ENCODE measurements at places on chromosomes 7 and 10.
A peak's percentile ranks its signal among the peaks of the same experiment; 100 is the strongest.

GRCh38 chr10:132939957-132940790, 2.2 kb downstream of the CFAP46 start:
- peak; percentile 49 for DNase-seq

DNA sequence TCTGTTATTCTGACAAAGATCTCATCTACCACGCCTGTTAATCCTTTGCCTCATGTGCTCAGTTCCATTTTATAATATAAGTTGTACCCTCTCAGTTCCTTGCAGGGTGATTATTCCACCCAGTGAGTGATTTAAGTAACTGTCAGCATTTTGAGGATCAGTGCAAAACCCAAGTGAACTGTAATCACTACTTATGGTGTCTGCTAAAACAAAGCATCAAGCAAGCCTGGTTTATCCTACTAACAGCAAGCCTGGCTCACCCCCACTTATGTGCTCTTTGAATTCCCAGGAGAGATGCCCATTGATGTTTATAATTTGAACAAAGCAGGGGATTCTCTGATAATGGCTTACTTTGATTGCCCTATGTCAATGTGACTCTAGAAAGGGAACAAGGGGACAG, 186.8 kb upstream of the LRGUK start:
- no peak for DNase-seq

GRCh38 chr7:33998476-33998875, 93.1 kb downstream of the BMPER start:
- no peak for DNase-seq

- no peak for DNase-seq
Observed at GRCh38 chr7:91634485-91635177, 245.9 kb downstream of the MTERF1 start.

- no peak for DNase-seq
Observed at GRCh38 chr7:94698275-94698674, 42.3 kb upstream of the SGCE start.

DNA sequence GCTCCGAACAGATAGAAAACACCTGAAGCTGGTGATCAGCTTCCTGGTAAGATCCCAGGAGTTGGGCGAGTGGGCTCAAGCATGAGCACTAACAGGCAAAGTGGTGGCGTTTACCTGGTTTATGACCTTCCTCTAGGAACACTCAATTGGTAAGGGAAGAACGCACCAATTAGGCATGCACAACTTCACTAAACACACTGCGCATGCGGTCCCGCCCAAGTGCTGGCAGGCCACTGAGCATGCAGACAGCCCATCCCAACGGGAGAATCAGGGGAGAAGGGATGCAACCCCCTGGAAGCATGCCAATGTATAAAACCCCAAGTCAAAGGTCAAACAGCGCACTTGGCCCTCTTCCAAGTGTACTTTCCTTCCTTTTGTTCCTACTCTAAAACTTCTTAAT, 70.4 kb downstream of the LYZL2 start:
- DNase-seq = peak; percentile 90

DNA sequence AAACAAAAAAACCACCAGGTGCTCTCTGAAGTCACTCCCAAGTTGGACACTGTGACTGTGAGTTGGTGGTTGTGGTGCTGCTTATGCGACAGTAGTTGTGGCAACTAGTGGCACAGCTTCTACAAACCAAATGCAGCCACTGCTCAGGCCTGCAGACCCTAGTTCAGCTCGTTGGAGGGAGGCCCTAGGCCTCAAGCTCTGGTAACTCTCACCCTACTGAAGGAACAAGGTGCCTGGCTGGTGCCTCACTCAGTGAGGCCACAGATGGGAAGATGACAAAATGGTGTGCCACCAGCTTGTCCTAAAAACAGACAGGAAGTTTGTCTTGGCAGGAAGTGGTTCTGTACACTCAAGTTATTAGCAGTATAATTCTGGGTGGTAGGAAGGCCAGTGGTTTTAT, 45.3 kb upstream of the RAPGEF5 start:
- no peak for DNase-seq

- DNase-seq = no peak
Observed at GRCh38 chr7:97078023-97078969, 39.2 kb upstream of the SDHAF3 start.

GRCh38 chr10:58820386-58820785, 307.7 kb downstream of the BICC1 start:
- no peak for DNase-seq

- DNase-seq = no peak
Observed at GRCh38 chr10:97128516-97129154, 57.1 kb downstream of the SLIT1 start.

GRCh38 chr10:76632767-76633051, 1004.9 kb downstream of the KCNMA1 start:
- no peak for DNase-seq

GRCh38 chr10:63825766-63826165, 304.6 kb downstream of the REEP3 start:
- no peak for DNase-seq

GRCh38 chr7:18038382-18038781, 10.7 kb upstream of the PRPS1L1 start:
- DNase-seq = no peak

GRCh38 chr10:106705681-106706100, 458.8 kb downstream of the SORCS1 start:
- peak; percentile 59 for DNase-seq

- no peak for DNase-seq
Observed at GRCh38 chr10:92787557-92788152, 60.7 kb upstream of the EXOC6 start.

DNA sequence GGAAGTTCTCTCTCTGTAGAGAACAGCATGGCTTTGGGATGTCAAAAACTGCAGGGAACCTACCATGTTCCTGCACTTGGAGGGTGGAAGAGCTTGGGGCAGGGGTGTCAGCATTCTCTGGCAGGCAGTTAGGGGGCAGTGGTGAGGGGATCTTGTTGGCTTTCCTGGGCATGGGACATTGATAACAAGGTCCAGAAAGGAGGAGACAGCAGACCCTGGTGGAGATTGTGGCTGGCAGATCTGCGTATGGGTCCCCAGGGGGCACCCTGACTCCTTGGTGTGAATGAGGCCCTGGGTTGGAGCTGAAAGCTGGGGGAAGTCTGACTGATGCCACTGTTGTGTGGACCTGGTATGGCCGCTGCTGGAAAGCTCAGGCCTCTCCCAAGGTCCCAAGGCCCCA, 22.9 kb upstream of the CAMK2B start:
- DNase-seq = no peak

DNA sequence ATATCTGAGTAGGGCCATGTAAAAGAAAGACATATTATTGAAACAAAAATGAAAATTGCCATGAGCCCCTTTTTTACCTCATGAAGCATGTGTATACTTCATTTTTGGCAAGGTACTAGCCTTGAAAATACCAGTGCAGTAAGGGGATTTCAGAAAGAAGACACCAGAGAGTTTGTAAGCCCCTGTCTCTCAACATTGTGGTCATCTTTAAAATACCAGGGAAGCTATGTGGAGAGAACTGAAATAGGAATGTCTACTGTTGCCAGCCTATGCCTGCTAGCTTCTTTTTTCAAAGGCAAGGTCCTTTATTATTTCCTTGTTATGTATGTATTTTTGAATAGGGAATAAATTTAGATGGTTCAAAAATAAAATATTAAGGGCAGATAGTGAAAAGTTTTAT, 57.8 kb downstream of the CASD1 start:
- DNase-seq = no peak

DNA sequence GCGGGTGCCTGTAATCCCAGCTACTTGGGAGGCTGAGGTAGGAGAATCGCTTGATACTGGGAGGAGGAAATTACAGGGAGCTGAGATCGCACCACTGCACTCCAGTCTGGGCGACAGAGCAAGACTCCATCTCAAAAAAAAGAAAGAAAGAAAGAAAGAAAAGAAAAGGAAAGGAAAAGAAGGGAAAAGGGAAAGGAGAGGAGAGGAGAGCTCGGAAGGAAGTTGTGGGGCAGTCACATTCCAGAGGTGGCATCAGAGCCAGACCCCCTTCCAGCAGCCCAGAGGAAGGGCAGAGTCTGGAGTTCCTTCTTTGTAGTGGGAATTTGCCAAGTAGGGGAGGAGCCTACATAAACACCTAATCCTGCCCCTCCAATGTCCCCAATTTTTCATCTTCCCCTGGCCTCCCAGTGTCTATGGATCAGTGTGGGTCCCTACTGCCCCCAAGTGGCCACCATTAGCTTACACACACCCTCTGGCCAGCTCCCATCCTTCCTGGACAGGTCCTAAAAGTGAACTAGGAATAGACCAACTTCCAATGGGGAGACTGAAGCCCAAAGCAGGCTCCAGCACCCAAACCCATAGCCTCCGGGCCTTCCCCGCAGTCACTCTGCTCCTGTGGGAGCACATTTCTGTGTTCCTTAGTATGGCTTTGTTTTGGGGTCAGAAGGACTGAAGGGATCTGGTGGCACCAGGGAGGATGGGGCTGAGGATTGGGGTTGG, 39.6 kb upstream of the HSPB1 start:
- DNase-seq = peak; percentile 62

All from left colon (tissue), 2 donors.